Left renal cortex interstitium (tissue), 4 donors: ENCODE measurements at places on chromosomes 6 and 20. TPM values are rescaled to one million over a fixed set of nuclear protein-coding genes. Genes with fewer than 3 reads are reported as not detected.
A peak's percentile ranks its signal among the peaks of the same experiment; 100 is the strongest.

DNA sequence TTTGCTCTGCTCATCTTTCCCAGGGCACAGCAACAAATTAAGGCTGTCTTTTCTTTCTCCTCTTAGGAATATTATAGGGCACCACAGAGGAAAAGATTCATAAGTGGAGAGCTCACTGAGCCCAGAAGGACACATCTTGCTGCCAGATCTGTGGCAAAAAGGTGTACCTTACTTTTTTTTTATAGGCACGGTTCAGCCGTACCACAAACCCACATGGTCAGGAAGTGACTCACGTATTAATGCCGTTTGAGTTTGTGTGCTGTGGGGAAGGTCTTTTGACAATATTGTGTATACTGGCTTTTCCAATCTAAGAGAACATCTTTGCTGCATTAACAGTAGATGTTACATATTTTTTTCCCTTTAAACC is 28.4 kb downstream of the PAQR8 start:
- no peak for DNase-seq

DNA sequence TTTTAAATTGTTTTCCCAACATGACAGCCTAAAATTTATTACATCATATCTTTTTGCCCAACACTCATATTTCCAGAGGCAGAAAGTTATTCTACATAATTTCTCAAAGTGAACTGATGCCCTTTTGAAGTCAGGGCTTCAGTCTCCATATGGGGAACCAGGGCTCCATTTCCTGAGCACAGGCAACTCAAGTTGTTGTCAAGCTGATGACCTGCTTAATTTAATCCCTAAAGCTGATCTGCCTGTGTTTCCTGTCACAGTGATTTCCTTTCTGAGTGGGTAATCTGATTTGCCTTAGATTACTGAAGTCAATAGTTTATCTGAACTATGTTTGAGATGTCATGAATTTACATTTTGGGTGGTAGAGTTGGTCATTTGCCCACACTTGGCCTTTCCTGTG is 932.1 kb upstream of the MANEA start:
- DNase-seq, result no peak

GRCh38 chr6:87968435-87969278 is 79.0 kb upstream of the SPACA1 start:
- no peak for DNase-seq

DNA sequence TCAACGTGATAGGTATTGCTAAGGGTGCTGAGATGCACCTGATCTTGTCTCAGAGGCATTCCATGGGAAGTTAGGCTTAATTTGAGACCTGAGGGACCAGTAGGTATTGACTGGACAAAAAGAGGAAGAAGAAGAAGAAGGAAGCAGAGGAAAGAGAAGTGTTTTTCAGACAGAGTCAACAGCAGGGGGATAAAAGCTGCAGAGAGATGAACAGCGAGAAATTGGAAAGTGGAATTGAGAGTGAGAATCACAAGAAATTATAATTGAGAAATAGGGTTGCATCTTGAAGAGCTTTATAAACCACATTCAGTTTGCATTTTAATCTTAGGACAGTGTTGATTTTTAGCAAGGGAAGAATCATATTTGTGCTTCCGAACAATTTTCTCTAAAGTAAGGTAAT is 254.0 kb downstream of the CD83 start:
- no peak for DNase-seq

C6orf132 gene
- polyA plus RNA-seq, result 5.0 TPM

GLP1R gene
- polyA plus RNA-seq, result 0.86 TPM

DNA sequence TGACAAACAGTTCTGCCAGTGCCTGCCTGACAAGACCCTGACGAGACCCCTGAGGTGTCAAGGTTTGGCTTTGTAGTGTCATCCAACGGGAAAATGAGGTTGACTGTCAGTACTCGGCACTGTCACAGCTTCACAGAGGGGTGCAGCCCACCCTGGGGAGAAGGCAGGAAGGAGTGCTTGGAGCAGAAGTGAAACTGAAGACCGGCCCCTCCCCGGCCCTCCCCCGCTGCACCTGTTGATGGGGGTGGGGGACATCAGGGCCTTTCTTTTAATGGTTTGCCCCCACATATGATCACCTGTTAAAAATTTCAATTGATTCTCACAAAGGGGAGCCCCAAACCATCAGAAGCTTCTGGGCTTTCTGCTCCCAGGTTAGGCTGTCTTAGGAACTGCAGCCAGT is 6.8 kb downstream of the PMEPA1 start:
- no peak for DNase-seq

MAPK13 gene
- 20.2 TPM for polyA plus RNA-seq

DNA sequence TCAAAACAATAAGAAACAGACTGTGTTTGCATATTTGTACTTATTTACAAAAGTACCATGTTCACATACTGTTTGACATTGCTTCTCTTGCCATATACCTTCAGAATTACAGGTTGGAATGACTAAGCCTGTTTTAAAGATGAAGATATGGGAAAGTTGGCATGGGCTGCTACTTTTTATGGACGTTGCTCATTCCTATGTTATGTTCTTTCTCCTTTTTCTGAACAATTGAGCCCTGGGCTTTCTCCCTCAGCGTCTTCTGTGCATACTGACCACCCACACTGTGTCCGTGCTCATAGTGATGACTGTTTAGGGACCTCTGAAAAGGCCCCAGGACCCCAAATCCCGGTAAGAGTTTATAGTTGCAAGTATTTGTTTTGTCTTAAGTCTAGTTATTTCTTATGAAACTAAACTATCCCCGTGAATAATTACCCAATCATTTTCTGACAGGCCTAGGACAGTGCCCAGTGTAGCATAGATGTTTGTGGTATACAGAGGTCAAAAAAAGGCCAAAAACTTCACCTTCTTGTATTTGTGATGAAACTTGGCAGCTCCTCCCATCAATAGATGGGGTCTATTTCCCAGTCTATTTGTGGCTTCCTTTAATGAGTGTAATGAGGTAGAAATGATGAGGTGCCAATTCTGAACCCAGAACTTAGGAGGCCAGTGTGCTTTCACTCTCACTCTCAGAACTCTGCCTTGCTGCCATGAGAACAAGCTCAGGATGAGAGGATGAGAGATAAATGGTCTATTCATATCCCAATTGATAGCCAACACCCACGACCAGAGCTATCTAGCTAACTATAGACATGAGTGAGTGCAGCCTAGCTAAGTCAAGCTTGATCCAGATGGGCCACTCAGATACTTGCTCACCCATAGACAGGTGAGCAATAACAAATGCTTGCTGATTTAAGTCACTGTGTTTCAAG is 40.9 kb downstream of the GSTA4 start:
- DNase-seq, result no peak

- no peak for DNase-seq
Observed at GRCh38 chr20:23018941-23019340, 16.2 kb upstream of the SSTR4 start.

SYCP2L gene
- 5.7 TPM for polyA plus RNA-seq

- no peak for DNase-seq
Observed at GRCh38 chr20:44664131-44664530, 12.6 kb upstream of the ADA start.

HLA-E gene
- 126 TPM for polyA plus RNA-seq

- DNase-seq, result no peak
Observed at GRCh38 chr20:62516338-62516737, 40.5 kb upstream of the GATA5 start.

- DNase-seq, result no peak
Observed at GRCh38 chr6:104829183-104829958, 30.3 kb downstream of the HACE1 start.

DNA sequence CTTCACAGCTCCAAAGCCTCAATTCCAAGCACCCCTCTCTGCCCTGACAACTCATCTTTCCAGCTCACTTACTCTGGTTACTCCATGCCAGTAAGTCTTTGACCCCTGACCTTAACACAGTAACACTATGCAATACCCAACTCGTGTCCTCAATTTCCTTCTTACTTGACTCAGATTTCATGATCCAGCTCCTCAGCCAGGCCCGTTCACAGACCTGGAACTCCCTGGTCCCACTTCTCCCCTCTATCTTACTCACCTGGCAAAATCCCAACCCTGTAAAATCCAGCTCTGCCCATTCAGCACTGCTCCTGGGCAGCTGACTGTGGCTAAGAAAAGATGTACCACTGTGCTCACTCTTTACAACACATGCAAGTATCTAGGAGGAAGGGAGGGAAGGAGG is 7.9 kb downstream of the GNL1 start:
- DNase-seq, result no peak

DNA sequence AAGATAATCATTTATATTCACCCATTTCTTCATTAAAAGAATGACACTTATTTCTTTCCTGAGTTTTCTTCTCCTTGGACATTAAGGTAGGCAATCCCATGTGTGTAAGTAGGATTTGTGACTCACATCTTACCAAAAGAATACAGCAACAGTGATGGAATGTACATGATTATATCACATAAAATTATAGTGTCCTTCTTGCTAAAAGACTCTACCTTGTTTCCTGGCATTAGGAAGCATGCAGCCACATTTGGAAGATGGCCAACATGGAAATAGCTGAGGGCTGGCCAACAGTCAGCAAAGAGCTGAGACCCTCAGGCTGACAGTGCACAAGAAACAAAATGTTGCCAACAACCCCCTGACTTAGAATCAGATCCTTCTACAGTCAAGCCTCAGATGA is 327.9 kb upstream of the MARCKS start:
- no peak for DNase-seq

CYP24A1 gene
- polyA plus RNA-seq, result 2.1 TPM

CCN6 gene
- 3.7 TPM for polyA plus RNA-seq

DNA sequence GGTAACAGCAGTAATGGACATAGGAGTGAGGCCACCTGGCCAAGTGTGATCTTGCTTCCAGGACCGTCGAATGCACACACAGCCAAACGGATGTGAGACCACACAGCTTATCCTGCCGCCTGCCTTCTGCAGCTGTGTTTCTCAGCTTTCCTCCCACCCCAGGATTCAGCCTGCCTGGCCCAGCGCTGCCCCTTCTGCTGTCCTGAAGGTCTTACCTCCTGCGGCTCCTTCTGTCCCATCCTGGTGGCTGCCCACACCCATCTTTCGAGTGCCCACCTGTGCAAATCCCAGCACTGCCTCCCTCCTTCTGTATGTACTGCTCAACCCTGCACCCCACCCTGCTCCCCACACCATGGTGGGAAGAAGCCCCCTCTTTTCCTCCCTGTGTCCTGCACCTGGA is 49.4 kb upstream of the DACT2 start:
- DNase-seq, result no peak

DNA sequence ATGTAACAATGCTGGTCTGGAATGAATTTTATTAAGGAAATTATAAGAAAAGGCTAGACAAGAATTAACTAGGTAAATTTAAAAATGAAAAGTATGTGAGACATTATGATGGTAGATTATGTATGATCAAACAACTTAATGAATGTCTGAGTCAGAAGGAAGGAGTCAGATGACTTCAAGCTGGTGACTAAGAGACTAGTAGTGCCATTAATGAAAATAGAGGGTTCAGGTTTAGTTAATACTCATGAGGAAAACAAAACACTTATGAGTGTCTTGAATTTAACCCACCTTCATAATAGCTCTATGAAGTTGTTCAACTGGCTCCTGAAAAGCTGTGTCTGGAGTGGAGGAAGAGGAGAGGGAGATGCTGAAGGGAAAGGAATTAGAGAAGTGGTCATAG is 256.3 kb downstream of the ADGRB3 start:
- no peak for DNase-seq

GRCh38 chr20:23269954-23270353 is 80.6 kb upstream of the NXT1 start:
- DNase-seq, result no peak

GRCh38 chr20:38536310-38536709 is 44.7 kb upstream of the ADIG start:
- DNase-seq, result no peak

DNA sequence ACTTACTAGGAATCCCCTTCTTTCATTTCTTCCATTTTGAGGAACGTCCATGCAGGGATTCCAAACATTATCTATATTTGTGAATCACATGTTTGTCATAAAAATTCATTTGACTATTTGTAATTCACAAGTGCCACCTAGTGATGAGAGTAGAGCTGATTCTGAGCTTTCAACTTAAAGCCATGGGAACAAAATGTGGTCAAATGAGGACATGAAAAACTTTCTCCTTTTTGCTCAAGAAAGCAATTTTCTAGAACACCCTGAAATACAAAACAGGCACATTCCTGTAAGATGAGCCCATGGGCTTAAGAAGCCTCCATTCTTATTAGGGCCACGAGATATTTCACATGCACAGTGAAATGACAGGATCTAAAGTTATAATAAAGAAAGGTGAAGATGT is 12.3 kb downstream of the MAP3K7 start:
- no peak for DNase-seq

DNA sequence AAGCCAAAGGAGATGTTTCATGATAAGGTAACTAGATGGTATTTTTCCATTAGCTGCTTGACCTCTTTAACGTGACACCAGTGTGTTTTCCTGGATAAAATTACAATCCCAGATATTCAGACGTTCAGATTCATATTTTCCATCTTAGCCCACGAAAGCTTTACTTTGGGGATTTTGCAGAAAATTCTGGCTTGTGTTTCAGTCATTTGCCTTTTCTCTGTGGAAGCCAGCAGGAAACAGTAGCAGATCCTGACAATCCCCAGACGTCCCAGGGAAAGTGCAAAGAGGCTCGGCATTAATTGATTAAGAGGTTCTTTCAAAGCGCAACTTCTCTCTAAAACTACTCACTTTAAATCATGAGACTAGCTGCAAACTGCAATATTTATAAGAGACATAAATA is 243.6 kb downstream of the UST start:
- no peak for DNase-seq

GRCh38 chr6:107488875-107489635 is 862 bp upstream of the SOBP start:
- DNase-seq, result peak; percentile 66

DNA sequence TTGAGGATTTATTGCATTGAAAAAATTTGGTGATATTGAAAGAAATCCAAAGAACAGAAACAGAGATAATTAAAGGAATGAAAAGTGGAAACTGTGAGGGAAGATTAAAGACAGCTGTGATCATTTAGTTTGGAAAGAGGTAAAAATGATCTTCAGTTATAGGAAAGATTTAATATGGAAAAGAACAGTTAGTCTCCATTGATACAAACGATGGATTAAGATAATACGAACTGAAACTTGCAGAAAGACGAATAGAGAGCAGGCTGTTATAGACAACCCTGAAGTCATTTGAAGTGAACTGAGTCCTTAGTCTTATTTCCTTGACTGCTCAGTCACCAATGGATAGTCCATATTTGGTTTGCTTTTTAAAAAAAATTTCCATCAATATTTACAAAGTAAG is 360.0 kb downstream of the NKAIN2 start:
- DNase-seq, result no peak

SEMG1 gene
- polyA plus RNA-seq, result not detected

VGLL2 gene
- polyA plus RNA-seq, result not detected

GRCh38 chr6:137641474-137642077 is 147.4 kb upstream of the OLIG3 start:
- DNase-seq, result peak; percentile 68

RAD21L1 gene
- polyA plus RNA-seq, result not detected

SNRNP48 gene
- 25.6 TPM for polyA plus RNA-seq

TSHZ2 gene
- 14.5 TPM for polyA plus RNA-seq
